ENCODE measurements at places on chromosomes 16 and 17.

DNA sequence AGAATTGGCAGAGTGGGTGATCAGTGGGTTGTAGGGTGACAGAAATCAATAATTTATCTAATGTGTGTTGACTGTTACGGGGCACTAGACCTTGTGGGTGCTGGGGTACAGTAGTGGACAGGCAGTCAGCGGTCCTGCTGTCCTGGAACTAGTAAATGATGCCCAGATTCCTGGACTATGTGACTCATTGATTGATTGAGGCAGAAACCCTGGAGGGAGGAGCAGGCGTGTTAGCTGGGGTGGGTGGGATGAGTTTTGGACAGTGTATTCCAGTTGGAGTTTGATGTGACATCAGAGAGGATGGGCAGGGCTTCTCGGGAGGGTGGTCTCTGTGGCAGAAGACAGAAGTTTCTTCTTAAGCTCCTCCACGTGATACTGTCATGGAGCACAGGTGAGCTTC lies 24.4 kb downstream of the PRMT7 start:
- DNase-seq: no peak

DNA sequence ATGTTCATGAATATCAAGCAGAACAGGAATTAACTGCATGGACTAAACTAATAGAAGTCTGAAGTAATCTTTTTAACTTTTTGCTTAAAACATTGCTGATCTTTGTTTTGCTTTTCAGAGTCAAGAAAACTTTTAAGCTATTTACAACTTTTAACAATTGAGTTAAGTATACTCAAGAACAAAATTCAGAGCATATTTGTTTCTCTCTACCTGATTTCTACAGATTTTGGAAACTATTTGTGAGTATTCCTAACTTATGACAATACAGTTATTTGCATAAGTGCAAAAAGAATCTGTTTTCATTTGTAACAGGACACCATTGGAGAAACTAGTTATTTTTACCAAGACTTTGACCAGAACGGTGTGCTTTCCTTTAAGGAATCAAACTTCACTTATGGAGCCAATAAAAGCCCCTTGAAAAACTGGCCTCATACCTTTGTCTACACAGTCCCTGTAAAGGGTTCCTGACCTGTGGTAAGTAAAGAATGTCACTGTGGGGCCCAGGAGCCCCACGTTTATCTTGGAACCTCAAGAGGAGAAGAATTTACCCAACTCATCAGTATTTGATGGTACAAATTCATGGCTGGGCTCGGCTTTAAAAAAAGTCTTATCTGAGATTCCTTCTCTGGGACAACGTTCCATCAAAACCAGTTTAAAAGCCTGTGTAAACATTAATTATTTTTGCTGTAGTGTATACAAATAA lies 11.3 kb upstream of the LDHD start:
- no peak for DNase-seq

DNA sequence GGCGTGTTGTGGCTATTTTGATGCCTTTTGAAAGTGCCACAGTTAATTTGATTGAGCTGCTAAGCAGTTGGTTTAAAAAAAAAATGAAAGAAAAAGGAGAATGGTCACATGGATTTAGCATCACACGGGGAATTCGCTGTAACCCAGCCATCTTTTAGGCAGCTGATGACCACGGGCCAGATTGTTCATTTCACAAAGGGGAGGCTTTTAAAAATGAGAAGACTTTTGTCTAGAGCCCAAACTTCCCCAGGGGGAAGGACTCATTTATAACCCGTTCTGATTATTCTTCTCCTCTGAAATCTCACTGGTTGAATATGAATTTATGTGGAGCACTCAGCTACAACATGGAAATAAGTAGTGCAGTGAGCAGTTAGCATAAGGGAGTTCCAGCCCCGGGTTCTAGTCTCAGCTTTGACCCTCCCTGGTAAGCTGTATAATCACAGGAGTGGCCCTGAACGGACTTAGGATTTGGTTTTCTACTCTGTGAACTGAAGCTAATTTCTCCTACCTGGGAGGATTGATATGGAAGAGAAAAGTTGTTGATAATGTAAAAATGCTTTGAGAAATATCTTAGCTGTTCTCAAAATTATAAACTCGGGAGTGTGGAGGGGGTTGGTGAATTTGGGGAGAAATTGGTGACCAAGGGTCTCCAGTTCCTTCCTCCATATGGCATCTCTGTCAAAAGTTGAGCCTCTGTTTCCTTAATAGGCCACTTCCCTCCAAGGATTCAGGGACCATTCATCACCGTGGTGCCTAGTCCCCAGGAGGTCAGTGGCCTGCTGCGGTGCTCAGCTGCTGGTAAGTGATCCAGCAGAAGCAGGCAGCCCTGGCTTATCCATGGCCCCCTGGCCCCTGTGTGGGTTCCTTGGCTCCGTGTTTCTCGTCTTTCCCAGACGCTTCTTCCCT lies 76.4 kb upstream of the TBX2 start:
- no peak for DNase-seq

DNA sequence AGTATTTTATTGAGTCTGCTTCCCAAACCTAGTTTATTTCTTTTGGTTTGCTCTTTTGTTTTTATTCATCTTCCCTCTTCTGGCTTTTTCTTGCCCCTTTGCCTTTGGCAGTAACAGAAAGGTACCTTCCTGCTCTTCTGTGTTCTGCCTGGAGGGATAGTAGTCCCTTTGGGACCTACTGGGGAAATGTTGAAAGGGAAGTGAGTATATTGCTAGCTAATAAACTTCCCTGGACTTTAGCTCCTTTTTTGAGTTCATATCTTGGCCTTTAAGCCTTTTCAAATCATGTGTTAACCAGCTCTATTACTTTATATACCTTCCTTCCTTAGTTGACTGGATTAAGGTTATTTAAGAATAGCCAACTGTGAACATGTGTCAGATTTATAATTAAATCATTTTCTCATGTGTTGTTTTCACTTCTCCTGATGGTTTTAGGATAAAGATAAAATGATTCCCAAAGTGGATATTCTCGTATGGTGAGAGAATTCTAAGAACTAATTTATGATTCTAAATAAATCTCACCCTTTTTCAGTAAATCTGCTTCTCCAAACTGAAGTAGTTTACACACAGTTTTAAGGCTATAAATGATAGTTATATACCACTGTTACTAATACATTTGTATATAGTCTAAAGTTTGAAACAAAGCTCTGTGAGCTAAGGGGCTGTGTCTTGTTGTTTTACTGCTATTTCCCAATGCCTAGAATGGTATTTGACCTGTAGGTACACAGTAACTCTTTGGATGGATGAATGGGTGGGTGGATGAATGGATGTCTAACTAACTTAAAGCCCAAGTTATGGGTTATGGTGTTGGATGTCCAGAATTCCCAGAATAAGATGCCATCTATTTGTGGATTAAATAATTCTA lies 45.7 kb downstream of the OMG start:
- DNase-seq: no peak

DNA sequence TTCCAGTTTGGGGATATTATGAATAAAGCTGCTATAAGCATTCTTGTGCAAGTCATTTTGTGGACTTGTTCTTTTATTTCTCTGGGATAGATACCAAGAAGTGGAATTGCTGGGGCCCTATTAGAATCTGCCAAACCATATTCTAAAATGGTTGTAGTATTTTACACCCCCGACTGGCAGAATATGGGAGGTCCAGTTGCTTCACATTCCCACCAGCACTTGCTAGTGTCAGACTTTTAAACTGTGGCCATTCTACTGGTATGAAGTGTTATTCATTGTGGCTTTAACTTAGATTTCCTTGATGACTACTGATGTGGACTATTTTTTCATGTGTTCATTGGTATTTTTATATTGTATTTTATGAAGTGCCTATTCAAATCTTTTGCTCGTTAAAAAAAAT lies 18.1 kb upstream of the NUP93 start:
- DNase-seq: no peak

- DNase-seq: no peak
These were observed 13.6 kb downstream of the HSD11B2 start for GRCh38 chr16:67444259-67445125.

GRCh38 chr16:79269211-79269863 lies 331.2 kb downstream of the MAF start:
- DNase-seq: no peak
